ENCODE measurements at places on chromosomes 6 and 20.

- no peak for DNase-seq
Observed at GRCh38 chr20:51386586-51386985, 155.9 kb downstream of the NFATC2 start.

DNA sequence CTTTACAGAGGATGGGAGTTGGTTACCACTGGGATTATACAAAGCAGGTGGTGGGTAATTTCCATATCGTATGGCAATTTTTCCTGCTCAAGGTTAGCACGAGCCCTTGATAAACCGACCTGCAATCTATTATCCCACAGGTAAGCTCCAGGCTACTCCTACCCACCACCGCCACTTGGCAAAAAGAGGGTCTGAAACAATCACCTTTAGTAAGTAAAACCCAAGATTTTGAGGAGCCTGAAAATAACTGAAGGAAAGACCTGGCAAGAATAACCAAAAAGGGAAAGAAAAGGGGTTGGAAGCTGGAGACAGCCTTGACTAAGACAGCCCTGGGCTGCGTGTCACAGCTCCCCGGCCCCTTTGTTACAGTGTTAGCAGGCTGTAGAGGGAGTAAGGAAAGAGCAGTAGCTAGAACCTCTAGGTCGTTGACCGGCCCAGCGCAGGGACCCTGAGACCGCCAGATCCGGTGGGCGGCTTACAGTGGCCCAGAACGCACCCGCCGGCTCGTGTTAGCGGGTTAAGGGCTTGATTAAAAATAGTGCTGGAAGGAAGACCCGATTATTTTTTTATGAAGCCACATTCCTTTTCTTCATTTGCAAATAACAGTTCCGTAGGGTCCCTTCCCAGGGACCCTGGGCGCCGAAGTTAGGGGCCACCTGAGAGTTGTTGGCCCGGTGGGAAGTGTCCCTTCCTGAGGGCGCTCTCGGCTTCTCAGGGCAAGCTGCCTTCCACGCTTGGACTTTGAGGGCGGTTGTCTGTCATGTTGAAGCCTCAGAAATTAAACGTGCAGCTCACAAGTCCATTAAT, 30.5 kb downstream of the TFAP2B start:
- DNase-seq: no peak

GRCh38 chr6:50822078-50822476, 3.4 kb downstream of the TFAP2B start:
- no peak for DNase-seq

DNA sequence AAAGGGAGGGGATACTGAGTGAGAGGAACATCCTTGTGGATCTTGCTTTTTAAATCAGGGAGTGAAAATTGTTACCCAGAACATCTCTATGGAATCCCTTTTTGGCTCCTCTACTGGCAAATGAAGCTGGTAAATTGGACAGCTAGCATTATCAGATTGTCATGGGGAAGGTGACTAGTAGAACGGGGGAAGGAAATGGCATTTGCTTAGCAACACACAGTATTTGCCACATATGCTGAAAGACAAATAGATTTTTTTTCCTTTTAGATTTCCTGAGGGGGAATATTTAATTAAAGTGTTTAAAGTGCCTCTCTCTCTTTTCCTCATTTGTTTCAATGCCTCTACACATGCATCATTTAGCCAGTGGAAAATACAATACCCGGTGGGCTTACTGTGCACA, 573.5 kb downstream of the BCKDHB start:
- no peak for DNase-seq

GRCh38 chr20:59580146-59580946, 24.0 kb upstream of the PHACTR3 start:
- DNase-seq: no peak

- DNase-seq: no peak
Observed at GRCh38 chr6:39063526-39063925, 14.9 kb downstream of the GLP1R start.

- no peak for DNase-seq
Observed at GRCh38 chr6:17419189-17419575, 25.8 kb downstream of the CAP2 start.

Data from epithelial cell of proximal tubule (primary cell).